Bone marrow (tissue), 2 donors: ENCODE measurements at places on chromosomes 7 and 10.

DNA sequence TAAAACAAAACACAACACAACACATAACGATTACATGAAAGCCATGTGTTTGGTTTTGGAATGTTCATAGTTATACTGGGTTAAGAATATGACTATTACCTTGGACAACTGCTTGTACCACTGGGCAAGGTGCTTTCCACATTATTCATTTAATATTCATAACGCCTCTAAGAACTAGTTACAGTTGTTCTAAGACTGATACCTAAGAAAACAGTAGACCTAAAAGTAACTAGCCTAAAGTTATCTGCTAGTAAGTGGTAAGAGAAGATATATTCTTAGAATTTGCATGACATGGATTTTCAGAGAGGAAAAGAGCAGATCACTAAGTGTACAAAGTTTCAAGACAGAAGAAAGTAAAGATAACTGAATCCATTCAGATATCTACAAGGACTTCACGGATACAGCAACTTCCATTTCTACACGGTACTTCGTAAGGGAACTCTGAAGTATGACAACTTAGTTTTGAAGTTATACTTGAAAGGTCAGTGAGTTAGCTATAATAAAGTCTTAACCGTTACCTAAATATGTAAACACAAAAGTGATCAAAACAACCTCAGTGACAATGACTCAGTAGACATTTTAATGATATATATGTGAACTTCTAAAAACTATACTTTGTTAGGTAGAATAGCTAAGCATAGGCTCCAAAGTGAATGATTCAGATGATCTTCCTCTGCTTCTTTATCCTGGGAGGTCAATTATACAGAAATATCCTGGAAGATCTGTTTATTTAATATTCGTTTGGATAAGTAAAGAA lies 65.1 kb downstream of the MINDY3 start:
- DNase-seq = no peak

GRCh38 chr10:15251791-15252380 lies 83.4 kb upstream of the NMT2 start:
- no peak for DNase-seq

DNA sequence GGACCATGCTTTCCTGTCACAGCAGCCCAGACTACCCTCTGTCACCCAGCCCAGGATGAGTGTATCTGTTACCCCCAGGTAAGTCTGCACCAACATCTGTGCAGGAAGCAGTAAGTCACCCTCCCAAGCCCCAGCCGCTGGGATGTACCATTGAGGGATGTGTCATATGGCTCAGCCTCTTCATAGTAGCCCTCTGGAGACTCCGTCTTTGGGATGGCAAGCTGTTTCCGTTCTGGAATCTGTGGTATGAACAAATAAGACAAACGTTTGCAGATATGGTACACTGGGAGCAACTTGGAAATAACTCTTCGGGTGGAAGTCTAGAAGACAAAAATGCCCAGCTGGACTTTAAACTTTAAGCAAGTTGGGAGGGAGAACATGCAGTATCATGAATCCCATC lies 81.3 kb downstream of the AFAP1L2 start:
- DNase-seq = no peak

DNA sequence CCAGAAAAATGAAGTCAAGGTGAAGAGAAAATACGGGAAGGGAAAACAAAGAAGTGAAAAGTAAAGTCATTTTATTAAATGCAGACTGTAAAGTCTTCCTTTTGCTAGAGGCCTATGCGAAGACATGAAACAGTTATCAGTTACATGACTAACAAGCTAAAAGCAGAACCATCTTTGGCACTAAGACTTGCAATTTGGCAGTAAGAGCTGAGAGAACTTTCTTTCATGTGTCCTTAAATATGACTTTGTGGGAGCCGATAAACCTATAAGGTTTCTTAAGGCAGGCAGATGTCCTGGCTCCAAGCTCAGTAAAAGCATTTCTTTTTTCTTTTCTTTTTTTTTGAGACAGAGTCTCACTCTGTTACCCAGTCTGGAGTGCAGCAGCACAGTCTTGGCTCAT lies 10.4 kb downstream of the ANLN start:
- DNase-seq = no peak

DNA sequence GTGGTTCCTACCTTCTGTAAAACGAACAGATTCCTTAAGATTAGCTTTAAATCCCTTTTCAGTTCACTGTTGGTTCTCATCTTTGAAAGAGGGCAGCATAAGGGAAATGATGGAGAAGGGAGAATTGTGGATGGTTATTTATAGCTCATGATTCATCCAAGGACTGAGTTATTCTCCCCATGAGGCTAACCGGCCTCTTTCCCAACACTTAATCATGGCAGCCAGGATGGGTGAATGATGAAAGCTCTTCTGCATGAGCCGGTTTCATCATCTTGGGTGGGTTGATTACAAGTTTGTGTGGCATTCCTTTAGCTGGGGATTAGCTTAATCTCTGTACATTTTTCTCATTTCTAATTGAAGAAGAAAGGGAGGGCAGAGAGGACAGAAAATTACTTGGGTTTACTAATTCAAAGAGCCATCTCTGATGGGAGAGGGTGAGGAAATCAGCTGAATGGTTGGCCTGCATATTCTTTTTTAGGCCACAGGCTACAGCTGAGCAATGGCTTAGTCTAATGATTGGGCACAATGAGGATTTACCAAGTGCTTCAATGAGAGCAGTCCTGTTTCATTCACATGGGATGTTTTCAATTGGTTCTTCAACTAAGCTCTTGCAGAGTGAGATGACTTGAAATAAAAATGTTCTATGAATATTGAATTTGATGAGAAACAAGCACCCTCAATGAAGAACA lies 250.0 kb downstream of the BMPER start:
- no peak for DNase-seq

GRCh38 chr7:42940985-42941847 lies 9.0 kb downstream of the MRPL32 start:
- peak; percentile 54 for DNase-seq

DNA sequence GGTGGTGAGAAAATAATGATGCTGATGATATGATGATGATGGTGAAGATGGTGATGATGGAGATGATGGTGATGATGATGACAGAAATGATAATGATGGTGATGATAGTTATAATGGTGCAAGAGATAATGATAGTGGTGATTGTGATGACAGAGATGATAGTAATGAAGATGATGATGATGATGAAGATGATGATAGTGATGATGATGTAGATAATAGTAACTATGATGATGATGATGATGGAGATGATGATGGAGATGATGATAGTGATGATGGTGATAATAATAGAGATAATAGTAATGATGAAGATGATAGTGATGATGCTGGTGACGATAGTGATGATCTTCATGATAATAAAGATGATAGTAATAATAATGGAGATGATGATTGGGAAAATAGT lies 22.2 kb downstream of the ABCA13 start:
- no peak for DNase-seq

DNA sequence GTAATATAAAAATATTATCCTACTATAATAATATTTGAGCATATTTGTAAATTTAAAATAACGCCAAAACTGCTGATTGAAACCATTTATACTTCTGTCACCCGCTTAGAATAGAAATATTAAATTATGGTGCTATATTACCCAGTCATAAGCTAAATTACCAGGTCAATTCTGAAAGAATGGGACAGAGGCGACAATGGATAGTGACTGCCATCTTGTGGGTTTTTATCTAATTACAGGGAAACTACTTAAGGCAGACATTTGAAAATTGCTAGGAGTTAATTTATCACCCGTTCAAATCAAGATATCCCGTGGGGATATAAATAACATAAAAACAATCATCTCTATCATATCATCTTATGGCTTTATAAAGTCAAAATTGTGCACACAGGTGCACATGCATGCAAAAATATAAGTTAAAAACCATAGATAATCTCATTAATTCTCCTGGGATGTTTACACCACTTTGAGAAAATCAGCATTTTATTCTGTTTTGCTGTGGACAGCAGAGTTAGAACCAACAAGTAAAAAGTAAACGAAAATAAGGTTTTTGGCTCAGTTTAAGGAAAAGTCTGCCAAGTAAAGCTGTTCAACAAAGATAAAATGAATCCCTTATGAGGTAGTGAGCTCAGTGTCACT lies 41.3 kb upstream of the HPSE2 start:
- no peak for DNase-seq
